Central memory CD4-positive, alpha-beta T cell (primary cell): ENCODE measurements at places on chromosomes 2 and 18.

DNA sequence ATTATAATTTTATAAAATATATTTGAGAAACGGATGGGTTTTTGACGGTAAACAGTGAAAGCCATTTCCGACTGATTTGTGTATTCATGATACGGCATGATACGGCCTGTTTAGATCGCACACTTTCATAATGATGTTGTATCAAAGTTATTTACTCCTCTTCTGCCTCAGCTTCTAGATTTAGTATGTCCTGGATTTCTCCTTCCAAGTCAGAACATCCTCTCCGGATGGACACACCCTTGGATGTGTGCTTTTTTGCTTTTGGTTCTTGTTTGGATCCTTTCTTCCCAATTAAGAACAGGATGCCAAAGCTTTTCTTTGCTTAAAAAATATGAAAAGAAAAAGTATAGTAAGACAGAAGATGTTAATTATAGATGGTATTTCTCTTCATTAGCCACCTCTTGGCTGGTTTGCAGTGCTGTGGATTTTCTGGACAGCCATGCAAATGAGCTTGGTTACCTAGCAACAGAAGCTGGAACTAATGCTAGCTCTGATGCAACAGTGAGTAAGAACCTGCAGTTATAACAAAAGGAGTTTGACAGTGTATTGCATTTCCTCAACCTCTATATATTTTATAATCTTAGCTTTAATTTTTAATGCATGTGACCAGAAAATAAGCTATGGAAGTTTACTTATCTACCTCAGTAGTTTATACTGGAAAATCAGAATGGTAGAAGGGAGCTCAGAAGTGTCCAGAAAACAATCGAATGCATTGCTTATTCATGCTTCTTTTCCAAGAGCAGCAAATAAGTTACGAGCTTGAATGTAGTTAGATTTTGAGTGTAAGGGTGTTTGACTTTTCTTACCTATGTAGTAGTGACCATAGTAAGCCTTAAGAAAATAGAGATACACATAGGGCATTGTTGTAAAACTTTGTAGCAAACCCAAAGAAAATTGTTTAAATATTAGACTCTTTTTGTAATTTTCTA is 27.9 kb downstream of the RMND5A start:
- DNase-seq, result no peak

DNA sequence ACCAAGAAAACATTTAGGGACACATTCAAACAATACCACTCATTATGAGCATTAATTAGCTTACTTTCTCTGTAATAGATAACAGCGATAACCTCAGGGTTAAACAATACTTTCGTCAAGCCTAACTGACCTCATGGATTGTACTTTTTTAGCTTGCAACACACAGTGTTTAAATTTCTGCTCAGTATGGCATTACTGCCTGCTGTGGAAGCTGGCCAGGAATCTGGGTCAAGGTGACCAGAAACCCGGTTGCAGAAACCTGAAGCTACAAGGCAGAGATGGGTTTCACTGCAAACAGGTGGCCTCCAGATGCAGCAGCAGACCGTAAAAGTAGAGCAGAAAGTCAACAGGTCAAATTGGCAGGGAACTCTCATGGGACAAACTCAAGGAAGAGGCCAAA is 123.8 kb upstream of the FHL2 start:
- DNase-seq, result no peak

- no peak for DNase-seq
Observed at GRCh38 chr2:128512379-128513115, 193.9 kb upstream of the HS6ST1 start.

- DNase-seq, result no peak
Observed at GRCh38 chr2:42366411-42366810, 5.4 kb upstream of the COX7A2L start.

DNA sequence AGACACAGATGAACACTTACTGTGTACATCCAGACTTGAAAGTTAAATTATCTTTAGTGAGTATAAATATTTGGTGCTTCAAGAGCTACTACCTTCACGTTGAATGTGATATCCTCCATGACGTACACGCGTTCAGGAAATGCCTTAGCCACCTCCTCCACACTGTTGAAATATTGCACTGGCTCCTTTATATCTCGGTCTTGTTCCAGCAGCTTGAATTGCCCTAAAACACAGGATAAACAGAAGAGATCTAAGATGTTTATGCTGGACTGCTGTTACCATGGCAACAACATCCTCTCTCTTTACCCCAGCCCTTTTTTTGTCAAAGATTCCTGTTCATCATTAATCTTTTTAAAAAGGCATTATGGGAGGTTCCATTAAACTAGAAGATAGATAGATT is 120.3 kb downstream of the MEP1B start:
- DNase-seq, result no peak

GRCh38 chr2:206432193-206433082 is 10.9 kb upstream of the ADAM23 start:
- DNase-seq, result no peak

DNA sequence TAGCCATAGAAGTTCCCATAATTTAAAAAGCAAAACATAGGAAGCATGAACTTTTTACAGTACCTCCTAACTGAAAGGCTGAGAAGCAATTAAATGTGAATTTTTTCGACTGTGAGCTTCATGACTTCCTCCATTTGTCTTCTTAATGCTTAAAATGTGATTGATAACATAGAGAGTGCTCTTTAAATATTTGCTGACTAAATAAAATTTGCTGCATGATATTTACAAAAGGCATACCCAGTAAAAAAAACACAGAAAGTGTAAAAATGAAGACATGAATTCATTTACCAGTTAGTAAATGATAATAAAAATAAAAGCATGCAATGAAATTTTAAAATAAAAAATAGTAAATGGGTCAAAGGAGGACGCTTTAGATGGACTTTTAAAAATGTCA is 21.9 kb downstream of the STAT4 start:
- DNase-seq, result no peak

DNA sequence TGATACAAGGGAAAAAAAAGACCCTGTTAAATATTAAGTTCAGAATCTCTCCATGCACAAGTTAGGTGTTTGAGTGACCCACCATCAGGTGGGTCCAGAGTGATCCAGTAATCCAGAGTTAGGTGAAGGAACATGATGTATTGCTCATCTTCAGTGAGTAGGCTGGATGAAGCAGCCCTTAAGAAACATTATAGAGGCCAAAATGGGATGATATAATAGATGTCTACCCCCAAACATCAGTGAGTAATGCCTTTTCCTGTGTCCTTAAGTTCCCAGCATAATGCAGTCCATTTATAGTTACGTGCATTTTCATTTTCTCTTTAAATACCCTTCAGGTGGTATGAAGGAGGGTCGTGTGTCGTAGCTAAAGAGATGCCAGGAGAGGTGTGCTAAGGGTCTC is 89.6 kb downstream of the MAP4K4 start:
- DNase-seq, result no peak

DNA sequence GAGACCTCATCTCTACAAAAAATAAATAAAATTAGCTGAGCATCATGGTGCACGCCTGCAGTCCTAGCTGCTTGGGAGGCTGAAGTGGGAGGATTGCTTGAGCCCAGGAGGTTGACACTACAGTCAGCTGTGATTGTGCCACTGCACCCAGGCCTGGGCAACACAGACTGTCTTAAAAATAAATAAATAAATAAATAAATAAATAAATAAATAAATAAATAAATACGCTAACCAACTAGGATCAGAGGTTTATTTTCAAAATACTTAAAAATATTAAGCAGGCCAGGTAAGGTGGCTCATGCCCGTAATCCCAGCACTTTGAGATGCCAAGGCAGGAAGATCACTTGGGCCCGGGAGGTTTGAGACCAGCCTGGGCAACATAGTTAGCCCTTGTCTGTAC is 63.6 kb downstream of the KCNG3 start:
- DNase-seq, result no peak

GRCh38 chr2:101307950-101308431 is 510 bp downstream of the RNF149 start:
- DNase-seq, result peak; percentile 21

DNA sequence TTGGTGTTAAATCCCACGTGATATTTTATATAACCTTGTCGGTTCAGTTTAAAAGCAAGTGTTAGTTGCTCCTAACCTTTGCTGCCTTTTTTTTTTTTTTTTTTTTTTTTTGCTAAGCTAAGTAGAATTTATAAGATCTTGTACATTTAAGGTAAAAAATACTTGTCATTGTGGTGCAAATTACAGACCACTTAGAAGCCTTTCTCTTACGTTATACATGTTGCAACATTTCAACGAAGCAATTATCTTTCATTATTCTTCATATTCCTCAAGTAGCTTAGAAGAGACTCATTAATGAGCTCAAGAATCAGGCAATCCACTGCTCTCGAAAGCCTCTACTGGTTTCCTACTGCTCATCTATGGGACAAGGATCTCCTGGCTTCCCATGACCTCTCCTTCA is 14.9 kb upstream of the IL1RL2 start:
- no peak for DNase-seq

- peak; percentile 21 for DNase-seq
Observed at GRCh38 chr18:75029481-75029880, 179.5 kb downstream of the PTGR3 start.

GRCh38 chr2:120771111-120771780 is 35.6 kb downstream of the GLI2 start:
- no peak for DNase-seq

- DNase-seq, result no peak
Observed at GRCh38 chr2:105365206-105365605, 27.9 kb downstream of the C2orf49 start.

DNA sequence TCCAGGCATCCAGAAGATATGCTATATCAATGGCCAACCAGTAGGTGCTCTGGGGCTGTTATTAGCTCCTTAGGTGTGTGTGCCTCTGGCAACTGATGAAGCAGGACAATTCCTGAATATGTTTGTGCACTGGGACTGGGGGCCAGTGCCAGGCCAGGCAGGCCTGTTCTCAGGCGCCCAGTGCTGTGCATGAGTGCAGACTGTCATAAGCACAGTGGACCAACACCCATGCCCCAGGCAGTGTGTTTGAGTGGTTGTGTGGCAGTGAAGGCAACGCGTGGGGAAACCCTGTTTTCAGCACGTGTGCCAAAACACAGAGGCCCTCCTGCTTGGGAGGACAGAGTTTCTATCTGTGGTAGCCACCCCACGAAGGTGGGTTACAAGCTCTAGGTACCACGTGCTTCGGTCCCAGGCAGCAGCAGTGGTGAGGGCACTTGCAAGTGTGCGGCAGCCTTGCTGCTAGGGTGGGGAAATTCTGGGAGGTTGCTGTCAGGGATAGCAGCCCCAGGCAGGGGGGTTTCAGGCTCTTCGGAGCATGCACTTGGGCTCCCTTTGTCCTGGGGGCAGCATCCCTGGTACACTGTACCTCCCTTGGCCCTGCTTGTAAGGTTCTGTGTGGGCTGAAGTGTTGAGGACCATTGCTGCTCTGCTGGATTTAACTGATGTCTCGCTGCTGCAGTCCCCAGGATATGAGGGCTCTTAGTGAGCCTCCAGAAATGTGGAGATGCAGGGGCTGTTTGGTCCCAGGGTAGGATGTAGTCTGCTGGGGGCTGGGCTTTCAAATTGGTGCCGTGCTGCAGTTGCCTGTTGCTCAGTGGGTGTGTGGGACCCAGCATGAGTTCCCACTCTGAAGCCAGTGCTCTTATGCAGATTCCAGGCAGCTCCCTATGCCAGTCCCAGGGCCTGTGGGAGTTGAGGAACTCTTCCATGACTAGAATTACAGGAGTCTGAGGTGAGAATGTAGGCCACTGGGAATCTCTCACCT is 280.9 kb downstream of the RPRM start:
- DNase-seq, result no peak

- DNase-seq, result no peak
Observed at GRCh38 chr18:48295586-48296311, 113.4 kb downstream of the ZBTB7C start.

- DNase-seq, result no peak
Observed at GRCh38 chr2:18959952-18960717, 370.8 kb upstream of the NT5C1B start.

- DNase-seq, result no peak
Observed at GRCh38 chr18:46013484-46014189, 46.5 kb upstream of the EPG5 start.

DNA sequence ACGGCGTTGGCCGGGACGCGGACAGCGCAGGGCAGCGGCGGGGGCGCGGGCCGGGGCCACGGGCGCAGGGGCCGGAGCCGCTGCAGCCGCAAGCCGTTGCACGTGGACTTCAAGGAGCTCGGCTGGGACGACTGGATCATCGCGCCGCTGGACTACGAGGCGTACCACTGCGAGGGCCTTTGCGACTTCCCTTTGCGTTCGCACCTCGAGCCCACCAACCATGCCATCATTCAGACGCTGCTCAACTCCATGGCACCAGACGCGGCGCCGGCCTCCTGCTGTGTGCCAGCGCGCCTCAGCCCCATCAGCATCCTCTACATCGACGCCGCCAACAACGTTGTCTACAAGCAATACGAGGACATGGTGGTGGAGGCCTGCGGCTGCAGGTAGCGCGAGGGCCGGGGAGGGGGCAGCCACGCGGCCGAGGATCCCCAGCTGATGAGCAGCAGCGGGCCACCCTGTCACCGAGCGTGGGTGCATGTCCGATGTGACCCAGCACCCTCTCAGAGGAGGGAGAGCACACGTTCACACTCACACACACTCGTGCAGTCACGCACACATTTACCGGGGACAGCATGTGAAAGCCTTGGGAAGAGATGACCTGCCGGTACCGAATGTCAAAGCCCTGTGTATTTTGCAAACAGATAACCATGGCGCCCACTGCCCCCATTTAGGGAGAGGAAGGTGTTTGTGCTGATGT is 4.2 kb downstream of the GDF7 start:
- DNase-seq, result no peak

DNA sequence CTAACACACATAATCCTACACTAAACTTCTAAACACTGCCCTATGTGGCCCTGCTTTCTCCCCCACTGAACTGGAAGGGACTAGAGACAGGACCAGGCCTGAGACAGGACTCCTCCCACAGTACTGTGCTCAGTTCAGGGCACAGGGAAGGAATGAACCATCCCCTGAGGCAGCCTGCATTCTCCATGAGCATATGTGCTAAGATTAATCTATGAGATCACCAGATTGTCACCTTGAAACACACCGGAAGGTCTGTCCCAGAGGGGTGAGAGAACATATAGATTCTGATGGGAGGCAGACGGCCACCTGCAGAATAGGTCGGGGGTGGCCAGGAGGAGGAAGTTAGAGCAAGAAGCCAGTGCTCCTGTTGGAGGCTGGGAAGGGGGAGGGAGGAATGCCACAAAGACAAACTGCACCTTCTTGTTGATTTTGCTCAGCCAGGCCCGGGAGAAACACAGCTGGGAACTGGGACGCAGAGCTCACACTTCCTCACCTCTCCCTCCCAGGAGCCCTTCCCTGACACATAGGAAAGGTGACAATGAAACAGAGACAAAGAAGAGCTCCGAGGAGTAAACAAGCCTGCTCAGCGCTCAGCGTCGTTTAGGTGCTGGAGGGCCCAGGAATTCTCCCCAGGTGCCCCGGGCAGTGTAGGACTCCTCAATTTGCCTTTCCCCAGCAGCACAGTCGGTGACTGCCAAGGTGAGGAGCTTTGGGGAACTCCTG is 52.1 kb downstream of the ZBTB7C start:
- DNase-seq, result no peak
